ENCODE measurements at places on chromosomes 2 and 18.
A peak's percentile ranks its signal among the peaks of the same experiment; 100 is the strongest.

- no peak for DNase-seq
Measured at GRCh38 chr18:68822926-68823325, 25.0 kb downstream of the CCDC102B start.

- DNase-seq, result no peak
Measured at GRCh38 chr2:235897992-235898391, 270.2 kb downstream of the GBX2 start.

DNA sequence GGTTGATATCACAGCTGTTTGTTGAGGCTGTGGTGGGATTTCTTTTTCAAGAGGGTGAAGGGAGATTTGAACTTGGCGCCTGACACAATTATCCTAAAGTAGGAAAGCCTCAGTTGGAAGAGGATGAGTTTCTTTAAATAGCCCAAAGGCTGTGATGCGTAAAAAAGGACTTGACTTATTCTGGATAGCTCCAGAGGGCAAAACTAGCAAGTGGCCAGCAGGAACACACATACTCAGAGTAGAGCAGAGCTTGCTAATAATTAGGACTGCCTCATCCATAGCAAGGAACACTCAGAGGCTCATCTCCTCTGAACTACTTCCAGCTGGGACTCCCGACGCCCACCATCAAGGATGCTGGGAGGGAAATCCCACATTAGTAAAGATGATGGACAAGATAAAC is 74.0 kb downstream of the AFF3 start:
- peak; percentile 15 for DNase-seq

DNA sequence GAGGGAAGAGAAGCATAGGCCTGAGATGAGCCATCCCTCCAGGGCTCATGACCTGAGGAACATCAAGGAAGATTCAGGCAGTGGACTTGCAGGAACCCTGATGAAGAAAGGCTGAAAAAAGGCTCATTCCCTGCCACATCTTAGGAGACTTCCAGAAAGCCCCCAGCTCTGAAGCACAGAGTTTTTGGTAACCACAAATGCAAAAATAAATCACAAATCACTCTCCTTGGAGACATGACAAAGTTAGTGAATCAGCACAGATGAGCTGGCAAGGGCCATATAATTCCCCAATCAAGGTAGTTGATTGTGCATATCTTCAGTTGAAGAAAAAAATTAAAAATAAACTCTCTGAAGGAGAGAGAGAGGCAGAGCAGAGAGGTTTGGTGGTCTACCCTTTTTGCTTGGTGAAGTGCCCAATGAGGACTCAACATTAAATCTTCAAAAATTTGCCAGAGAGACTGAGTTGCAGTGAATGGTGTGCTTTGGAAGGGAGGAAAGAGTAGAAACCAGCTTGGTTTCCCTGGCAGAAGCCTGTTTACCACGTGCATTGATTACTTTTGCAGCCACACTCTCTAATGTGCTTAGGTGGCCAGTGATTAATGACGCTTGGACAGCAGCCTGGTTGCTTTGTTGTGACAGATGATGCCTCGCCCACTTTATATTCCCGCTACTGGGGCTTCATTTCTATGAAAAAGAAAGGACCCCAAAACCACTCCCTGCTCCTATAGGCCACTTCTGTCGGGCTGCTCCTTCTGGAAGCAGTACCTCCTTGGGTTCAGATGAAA is 257.4 kb upstream of the SLC14A2 start:
- no peak for DNase-seq

DNA sequence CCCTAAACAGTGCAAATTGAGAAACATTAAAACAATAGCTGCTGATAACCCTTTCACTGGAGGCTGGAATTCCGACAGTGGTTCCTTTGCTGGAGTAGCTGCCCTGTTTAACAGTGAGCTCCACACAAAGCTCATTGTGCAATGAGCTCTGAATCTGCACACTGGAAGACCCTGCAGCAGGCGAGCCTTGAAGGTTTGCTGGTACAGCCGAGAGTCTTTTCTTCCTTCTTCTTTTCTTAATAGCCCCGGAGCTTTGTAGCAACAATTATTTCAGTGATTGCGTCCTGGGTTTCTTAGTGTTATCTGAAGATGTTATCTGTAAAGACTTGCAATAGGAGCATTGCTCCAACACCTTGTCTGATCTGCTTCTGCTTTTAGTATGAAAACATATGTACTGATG is 50.8 kb upstream of the CXCR4 start:
- DNase-seq, result no peak

GRCh38 chr2:164288235-164288634 is 333.0 kb downstream of the GRB14 start:
- no peak for DNase-seq

Data from stimulated activated effector memory CD8-positive, alpha-beta T cell treated with anti-CD3 and anti-CD28 coated beads, Interleukin-12 subunit alpha, Interleukin-12 subunit beta, amount 100 ng/mL, for 72 hours (primary cell).